ENCODE measurements at places on chromosomes 11 and 22.
A peak's percentile ranks its signal among the peaks of the same experiment; 100 is the strongest.

GRCh38 chr22:24107661-24108060, 73.6 kb upstream of the SUSD2 start:
- DNase-seq: no peak

DNA sequence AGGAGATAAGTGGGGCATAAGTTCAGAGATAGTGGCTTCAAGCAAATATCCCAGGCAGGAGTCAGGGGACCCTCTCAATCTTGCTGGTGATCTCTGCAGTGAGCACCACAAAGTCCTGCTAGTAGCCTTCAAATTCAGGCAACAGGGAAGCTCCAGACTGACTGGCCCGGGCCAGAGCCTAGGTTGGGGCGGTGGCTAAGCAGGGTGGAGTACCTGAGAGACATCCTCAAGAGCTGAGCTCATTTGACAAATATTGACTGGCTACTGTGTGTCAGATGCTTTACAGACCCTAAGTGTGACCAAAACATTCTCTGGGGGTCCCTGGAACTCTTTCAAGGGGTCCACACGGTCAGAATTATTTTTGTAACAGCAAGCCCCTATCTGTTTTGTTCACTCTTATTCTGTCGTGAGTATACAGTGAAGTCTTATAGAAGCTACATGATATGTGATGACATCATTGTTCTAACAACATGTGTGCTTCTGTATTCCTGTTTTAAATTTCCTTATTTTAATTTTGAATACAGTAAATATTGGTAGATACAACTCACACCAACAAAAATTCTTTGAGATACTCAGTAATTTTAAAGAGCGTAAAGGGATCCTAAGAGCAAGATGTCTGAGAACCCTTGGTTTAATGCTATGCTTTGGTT, 71.6 kb downstream of the APIP start:
- no peak for DNase-seq

- no peak for DNase-seq
Measured at GRCh38 chr11:55457641-55458040, 89.9 kb downstream of the OR4A15 start.

- no peak for DNase-seq
Measured at GRCh38 chr22:35728639-35729308, 11.1 kb downstream of the APOL5 start.

DNA sequence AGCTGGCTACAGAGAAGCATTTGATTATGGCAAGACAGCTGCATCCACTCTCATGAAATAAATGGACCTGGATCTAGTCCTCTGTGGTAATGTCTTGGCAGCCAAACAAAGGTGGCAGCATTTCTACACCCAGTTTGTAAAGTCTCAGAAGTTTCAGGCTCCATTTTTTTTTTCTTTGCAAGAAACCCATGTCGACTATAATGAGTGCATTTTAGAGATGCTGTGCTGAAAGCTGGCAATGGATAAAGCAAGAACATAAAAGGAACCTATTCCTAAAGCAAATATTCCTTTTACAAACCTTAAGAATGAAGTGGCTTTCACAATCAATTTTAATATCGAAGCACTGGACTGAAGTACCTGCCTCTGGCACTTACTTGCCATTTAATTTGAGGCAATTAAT, 33.5 kb downstream of the THAP12 start:
- DNase-seq: no peak

DNA sequence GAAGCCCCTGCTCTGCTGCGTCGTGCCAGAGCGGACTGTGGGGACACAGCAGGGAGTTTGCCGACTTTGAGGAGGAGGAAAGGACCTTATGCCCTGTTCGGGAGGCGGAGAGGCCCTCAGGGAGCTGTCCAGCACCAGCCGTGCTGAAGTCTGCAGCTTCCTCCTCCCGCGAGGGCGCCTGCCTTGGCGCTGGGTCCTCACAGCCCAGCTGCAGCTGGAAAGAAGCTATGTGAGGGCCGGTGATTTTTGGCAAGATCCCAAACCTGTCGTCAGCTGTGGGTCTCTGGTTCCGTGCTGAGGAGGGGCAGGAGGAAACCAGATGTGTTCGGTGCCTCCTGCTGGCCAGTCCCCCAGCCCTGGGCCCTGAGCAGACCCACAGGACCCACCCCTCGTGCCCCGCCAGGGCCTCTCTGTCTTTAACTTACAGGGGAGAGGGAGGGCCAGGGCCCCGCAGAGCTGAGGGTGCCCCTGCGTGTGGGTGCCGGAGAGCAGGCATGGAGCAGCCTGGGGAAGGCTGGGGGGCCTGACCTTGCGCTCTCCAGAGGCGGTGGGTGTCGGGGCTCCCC, 12.0 kb downstream of the BRSK2 start:
- DNase-seq: peak; percentile 52

DNA sequence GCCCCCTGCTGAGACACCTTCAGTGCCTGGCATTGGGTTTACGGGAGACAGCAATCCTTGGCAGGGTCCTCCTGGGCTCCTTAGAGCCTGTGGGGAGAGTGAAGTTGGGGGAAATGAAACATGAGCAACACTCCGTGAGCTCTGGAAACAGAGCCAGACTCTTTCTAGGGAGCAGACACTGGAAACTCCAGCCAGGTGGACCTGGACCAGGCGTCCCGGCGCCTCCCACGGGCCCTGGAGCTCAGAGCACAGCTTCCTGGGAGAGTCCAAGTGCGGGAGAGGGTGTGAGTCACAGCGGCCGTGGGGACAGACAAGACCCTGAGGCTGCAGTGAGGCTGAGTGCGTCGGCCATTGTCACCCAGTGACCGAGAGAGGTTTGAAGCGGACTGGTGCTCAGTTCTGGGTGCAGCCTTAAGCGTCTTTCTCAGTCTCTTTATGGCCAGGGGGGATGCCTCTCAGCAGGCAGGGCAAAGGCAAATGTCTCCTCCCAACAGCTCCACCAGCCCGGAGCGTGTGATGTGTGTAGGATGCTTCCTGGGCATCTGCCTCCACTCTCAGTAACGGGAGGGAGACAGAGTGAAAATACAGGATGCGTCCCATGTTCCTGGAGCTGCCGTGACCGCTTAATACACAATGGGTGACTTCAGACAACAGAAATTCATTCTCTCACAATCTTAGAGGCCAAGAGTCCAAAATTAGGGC, 399.2 kb downstream of the SHANK2 start:
- no peak for DNase-seq

- DNase-seq: no peak
Measured at GRCh38 chr22:35132568-35132967, 66.6 kb downstream of the ISX start.

GRCh38 chr22:40967111-40967760, 16.1 kb downstream of the RBX1 start:
- DNase-seq: no peak

DNA sequence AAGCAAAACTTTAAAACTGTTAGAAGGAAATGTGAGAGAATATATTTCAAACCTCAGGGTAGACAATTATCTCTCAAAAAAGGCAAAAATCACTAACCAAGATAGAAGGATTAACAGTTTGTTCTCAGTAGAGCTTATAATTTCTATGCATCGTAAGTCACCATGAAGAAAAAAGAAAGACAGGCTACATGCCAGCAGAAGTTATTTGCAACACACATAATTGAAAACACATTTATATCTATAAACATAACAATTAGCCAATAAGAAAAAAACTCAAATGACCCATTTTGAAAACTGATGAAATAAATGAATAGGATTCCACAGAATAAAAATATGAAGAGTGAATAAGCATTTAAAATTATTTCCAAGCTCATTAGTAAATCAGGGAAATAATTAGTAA, 24.4 kb upstream of the SNX19 start:
- DNase-seq: no peak

GRCh38 chr11:30457087-30457486, 129.1 kb downstream of the MPPED2 start:
- no peak for DNase-seq

- DNase-seq: peak; percentile 86
Measured at GRCh38 chr22:50314455-50315288, 7.2 kb upstream of the PLXNB2 start.

GRCh38 chr11:43868852-43869567, 11.6 kb upstream of the ALKBH3 start:
- DNase-seq: peak; percentile 5

DNA sequence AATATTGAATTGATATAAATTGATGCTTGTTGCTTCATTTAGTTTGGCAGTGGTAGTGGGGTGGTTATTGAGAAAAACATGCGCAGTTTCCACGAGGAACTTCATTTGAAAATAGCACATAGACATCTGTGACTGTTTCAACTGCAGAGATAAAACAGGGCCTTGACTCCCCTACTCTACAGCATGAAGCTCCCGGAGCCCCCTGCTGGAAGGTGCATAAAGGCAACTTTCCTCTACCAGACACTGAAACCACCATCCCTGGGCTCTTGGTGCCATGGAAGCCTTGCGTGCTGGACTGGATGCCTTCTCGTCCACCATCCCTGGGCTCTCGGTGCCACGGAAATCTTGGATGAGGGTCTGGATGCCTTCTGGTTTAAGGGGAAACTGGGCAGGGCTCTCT, 195.9 kb downstream of the CSNK2A3 start:
- DNase-seq: peak; percentile 86

- DNase-seq: no peak
Measured at GRCh38 chr11:125512106-125512505, 16.0 kb upstream of the FEZ1 start.

DNA sequence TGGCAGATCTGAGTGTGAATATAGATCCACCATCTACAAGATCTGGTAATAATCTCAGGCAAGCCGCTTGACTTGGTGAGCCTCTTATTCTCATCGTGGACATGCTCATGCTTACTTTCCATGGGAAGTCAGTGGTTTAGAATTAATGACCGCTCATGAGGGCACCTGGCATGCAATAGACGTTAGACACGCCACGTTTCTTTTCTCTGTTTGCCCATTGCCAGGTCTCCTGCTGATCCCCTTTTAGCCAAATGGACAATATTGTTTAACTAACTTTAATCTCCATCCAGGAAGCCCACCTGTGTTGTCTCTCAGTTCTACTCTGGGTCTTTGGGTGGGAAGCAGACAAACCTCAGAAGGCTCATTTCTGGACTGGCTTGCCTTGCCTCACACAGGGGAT, 439.1 kb downstream of the ETS1 start:
- DNase-seq: no peak

DNA sequence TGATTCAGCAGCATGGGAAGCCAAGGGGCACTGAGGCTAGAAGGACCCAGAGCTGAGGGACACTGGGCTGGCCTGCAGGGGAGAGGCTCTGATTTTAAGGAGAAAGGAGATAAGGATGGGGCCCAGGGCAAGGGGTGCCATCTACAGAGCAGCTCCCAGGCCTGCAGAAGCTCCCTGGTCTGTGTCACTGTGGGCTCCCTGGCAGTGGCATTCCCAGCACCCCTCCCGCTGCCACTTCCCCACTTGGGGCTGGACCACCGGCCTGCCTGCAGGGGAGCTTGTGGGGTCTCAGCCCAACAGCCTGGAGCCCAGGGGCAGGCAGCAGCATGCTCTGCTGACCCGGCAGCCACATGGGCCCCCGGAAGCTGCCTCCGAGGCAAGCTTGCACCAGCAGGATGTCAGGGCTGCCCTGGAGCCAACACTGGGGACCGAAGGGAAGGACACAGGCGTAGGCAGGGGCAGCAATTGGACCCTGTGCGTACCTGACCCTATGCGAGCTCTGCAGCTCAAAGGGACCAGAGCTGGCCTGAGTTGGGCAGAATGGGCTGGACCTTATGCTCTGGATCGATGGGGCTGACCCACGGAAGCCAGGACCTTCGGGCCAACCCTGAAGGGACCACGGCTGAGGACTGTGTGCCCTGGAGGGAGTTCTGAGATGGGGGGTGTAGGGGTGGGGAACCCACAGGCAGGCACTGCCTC, 35.4 kb upstream of the WNT7B start:
- no peak for DNase-seq

DNA sequence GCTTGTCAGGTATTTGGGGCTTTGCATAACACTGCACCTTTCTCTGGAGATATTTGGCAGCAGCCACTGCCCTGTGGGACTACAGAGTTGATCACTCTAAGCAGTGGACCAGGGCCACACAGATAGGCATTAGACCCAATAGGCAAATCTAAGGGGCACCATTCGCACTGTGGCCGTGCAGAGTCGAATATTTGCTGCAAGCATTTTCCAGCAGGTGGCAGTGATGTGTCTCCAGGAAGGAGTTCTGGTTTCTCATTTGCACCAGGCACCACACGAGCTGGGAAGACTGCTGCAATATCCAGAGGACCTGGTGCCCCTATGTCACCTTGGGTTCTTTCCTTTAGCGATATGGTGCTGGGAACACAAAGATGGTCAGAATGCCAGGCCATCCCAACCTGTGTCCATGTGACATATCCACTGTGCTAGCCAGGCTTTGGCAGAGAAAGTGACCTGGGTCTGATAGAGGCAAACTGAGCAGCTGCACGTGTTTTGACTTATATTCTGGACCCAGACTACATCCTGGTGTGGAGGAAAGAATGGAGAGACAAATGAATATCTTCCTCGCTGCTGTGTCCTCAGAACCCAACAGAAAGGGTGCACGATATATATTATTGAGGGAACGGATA, 318.7 kb downstream of the BUD13 start:
- DNase-seq: peak; percentile 5

DNA sequence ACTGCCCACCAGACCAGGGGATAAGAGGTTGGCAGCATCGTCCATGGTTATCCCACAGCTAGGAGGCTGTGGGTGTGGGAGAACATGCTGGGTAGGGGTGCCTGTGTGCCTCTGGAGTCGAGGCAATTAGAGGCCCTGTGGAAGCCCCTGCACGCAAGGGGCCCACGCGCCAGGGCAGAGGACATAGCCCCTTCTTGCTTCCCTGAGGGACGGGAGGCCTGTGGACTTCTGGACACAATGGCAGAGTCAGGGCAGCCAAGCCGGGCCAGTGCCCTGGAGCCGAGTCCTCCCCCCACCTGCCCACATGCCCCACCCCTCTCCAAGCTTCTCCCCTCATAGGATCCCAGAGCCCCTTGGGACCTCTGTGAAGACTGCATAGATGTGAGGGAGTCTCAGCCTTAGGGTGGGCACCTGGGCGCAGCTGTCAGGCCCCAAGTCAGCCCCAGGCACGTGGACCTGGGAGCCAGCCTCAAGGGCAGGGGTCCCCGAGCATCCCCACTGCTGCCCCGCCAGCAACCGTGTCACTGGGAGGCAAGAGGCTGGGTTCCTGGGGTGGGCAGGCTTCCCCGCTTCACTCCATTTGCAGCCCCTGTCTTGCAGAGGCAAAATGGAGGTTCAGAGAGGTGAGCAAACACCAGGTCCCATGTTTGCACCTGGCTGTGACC, 52.4 kb downstream of the CDKN1C start:
- DNase-seq: no peak

- DNase-seq: no peak
Measured at GRCh38 chr11:129698212-129698611, 117.4 kb upstream of the TMEM45B start.

DNA sequence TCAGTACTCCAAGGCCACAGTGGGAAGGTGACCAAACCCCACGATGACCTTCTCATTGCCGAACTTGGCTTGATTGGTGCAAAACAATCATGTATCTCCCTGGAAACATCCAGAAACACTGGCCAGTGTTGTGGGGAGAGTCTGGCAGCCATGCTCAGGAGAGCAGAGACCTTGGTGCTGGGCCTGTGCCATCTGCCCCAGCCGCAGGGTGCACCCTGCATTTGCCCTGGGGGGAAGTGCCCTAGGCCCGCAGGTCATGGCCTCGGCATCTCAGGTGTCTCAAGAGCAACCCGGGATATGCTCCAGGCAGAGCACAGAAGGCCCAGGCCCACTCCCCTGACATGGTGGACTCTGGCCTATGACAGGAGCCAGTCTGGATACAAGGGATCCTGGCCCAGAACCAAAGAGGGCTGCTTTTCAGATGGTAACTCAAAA, 23.7 kb downstream of the ARVCF start:
- no peak for DNase-seq

GRCh38 chr22:37560608-37561211, 430 bp downstream of the CDC42EP1 start:
- DNase-seq: peak; percentile 18

- DNase-seq: peak; percentile 29
Measured at GRCh38 chr22:20117633-20118299, 740 bp upstream of the TRMT2A start.

- DNase-seq: no peak
Measured at GRCh38 chr22:35852076-35852475, 134.4 kb downstream of the APOL5 start.

Measured in CD4-positive, alpha-beta T cell treated with Interleukin-17A for 4 hours (primary cell).